ENCODE measurements at places on chromosomes 1 and 21. TPM values are rescaled to one million over a fixed set of nuclear protein-coding genes. Genes with fewer than 3 reads are reported as not detected.

DNA sequence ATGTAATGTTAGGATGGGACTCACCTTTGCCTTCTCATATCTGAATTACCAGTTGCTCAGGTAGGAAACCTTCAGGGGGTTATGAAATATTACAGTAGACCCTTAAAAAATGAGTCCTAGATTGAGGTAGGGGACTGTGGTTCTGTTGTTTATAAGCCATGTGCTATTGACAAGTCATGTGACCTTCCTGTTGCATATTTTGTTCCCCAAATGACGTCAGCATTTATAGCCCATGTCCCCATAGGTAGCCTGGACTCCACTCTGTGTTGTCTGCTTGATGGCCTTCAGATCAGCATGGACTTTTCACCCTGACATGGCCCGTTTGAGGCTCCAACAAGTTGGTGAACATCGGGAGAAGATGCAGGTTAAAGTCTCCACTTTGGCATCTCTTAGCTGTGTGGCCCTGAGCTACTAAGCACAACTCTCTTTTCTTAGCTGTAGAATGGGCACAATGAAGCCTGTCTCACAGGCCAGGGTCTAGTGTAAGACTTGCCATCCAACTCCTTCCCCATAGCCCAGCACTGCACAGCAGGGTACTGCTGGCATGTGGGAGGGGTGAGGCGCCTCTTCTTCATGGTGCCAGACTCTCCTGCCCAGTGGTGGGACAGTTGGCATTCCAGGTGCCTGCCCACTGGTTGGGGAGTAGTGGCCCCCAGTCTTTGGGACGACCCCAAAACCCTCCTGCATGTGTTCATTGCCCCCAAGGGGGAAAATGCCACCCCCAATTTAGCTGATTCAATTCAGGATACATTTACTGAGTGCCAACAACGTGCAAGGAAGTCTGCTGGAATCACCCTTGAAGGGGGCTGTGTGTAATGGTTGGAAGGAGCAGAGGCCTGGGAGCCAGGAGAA lies 36.1 kb upstream of the TTC22 start:
- no peak overlapping the region for H3K27ac ChIP-seq
- H3K27me3 ChIP-seq = peaks cover 4% of the 10 kb centered on the region
- DNase-seq = no peak

DNA sequence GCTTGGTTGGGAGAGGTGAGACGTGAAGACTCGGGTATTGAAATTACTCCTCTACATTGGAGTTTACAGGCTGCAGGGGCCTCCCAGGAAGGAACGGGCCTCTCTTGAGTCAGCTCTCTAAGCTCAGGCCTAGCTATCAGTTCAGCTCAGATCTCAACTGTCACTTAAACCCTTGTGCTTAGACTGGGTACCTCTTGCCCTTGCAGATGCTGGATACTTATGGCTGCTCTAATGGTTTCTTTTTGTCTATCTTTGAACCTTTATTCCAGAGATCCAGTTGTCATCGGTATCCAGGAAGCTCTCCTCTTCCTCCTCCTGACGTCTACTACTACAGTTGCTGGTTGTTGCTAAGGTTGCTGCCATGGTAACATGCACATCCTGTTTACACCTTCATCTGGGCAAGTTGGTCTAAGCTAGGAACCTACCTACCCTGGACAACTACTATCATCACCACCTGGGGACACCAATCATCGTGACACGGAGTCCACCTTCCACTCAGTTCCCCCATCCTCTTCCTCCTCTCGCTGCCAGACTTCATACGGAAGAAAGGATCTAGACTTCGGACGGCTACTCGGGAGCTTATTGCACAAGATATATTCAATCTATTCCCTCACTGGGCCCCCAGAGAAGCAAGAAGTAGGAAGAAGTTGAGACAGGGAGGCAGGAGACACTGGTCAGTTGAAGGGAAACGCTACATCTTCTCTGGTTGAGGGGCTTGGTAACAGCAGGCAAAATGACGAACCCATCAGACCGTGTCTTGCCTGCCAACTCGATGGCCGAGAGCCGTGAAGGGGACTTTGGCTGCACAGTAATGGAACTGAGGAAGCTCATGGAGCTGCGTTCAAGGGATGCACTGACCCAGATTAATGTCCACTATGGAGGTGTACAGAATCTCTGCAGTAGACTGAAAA lies 56.1 kb downstream of the ATP2B4 start:
- peak; percentile 33 for DNase-seq
- H3K36me3 ChIP-seq = peaks cover 7% of the 10 kb centered on the region
- H3K27me3 ChIP-seq = no peaks in the 10 kb centered on the region
- H3K4me1 ChIP-seq = peaks cover 13% of the 10 kb centered on the region
- peak overlapping the region; percentile 19 for H3K4me3 ChIP-seq

Gene HNRNPCL1
- total RNA-seq = not detected

GRCh38 chr21:36730291-36731281 lies 31.7 kb downstream of the SIM2 start:
- 0 out of 2 replicates have a peak, but pooled peaks cover 3% of the 10 kb centered on the region for H3K4me1 ChIP-seq
- H3K4me3 ChIP-seq = no peak overlapping the region
- H3K27ac ChIP-seq = no peak overlapping the region
- H3K36me3 ChIP-seq = no peaks in the 10 kb centered on the region
- no peaks in the 10 kb centered on the region for H3K27me3 ChIP-seq
- no peak for DNase-seq

GRCh38 chr1:163863731-163864130 lies 542.0 kb downstream of the NUF2 start:
- DNase-seq = no peak
- H3K27me3 ChIP-seq = no peaks in the 10 kb centered on the region
- H3K4me3 ChIP-seq = no peak overlapping the region
- H3K4me1 ChIP-seq = peaks cover 8% of the 10 kb centered on the region
